ENCODE measurements at places on chromosomes 16 and 17. TPM values are rescaled to one million over a fixed set of nuclear protein-coding genes. Genes with fewer than 3 reads are reported as not detected.

Gene NUBP1
- 22.8 TPM for total RNA-seq

Gene PIPOX
- total RNA-seq = 8.8 TPM

Gene BCAS3
- total RNA-seq = 31.0 TPM

Gene MPP2
- total RNA-seq = 7.8 TPM

Gene CCDC144A
- 8.2 TPM for total RNA-seq

Gene DCAF7
- 70.6 TPM for total RNA-seq

Gene CA5A
- not detected for total RNA-seq

Gene TBC1D3I
- total RNA-seq = not detected

Gene CDH11
- 167 TPM for total RNA-seq

Gene JPH3
- total RNA-seq = 7.1 TPM

DNA sequence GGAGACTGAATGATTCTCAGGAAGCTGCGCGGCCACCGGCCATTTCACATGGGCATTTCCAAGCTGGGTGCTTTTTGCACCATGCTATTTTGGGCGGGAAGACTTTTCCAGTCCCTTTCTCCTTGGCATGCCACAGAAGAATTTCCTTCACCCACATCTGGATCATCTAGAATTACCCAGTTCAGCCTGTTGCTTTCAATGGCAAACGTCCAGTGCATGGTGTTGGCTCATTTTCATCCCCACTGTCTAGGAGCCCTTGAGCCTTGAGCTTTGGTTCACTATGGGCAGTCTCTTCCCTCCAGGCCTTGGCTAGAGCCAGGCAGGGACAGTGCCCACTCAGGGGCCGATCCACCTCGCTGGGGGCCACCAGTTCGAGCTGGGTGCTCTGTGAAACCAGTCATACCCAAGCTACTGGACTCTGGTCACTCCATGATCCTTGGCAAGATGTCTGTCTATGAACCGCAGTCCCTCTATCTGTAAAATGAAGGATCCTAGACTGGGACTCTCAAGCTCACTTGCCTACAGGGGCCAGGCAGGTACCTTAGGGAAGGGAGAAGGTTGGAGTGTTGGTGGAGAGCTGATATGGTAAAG lies 71.1 kb downstream of the CYLD start:
- DNase-seq = no peak

- no peak for DNase-seq
Measured at GRCh38 chr16:76748461-76749348, 442.3 kb upstream of the MON1B start.

DNA sequence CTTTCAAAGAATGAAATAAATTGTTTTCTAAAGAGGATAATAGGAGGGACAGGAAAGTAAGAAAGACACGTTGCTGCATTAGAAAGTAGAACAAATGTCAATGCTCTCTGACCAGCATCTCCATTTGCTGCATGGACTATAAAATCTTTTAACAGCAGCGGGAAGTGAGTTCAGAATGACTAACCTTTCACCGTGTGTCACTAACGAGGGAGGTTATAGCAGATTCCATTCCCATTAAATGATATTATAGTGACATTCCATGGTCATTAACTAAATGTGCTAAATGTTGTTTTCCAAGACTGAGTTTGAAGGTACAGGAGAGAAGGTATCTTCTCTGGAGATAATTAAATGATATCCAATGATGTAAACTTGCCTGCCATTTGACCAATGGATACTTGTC lies 127.1 kb upstream of the HS3ST3A1 start:
- no peak for DNase-seq

GRCh38 chr16:75761108-75761507 lies 34.8 kb upstream of the CPHXL start:
- no peak for DNase-seq

DNA sequence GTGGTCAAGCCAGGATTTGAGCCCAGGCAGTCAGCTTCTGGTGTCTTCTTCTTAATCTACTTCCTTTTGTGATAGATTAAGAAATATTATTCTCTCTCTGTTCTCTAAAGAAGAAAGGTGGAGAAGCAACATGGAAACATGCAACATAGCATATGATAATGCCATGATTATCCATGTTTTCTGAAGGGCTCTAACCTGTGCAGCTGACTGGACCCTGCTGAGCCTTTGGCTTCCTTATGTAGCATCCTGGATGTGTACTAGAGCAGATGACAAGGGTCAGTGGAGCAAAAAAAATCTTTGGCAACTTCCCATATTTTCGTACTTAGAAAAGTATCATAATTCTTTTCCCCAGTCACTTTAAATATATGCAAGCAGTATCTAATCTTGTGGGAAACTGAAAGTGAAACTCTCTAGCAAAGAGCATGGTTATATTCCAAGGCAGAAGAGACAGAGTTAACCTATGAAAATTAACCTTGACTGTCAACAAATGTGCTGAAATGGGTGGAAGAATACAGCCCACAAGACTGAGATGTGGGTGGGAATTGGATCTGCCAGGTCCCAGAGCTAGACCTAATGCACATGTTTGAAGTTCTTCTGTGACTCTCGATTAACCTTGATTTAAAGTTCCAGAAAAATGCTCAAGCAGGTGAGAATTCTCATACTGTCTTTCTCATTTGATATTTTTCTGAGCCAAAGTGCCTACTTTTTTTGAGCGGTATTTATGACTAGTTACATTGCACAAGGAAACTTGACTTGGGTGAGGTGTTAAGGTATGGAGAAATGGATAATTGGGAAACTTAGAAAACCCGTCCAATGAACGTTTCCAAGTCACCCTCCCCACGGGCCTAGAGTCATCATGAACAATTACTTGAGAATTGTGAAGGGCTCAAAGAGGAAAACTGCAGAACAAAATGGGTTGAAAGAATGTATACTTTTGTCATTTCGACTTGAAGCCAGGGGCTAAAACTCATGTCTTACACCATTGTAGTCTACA lies 248.6 kb downstream of the FTO start:
- no peak for DNase-seq

DNA sequence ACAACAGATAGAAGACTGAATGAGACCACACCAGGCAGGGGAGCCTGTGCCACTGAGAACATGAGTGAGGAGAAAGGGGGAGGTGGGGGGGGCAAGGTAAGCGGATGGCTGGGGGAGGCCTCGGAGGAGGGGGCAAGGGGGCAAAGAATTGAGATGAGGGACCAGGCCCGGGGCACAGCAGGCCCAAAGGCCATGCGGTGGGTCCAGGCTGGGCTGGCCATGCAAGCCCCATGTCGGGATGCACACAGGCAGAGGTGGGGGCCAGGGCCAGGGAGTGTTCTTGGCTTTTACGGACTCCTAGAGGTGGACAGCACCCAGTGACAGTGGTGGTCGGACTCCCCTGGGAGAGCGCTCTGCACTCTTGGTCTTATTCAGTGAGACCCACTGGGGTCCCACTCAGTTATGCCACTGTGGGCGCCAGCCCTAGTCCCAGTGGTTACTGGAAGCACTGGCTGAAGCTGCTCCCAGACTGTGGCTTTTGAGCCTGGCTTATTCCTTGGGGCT lies 4.8 kb upstream of the MTHFSD start:
- DNase-seq = no peak

DNA sequence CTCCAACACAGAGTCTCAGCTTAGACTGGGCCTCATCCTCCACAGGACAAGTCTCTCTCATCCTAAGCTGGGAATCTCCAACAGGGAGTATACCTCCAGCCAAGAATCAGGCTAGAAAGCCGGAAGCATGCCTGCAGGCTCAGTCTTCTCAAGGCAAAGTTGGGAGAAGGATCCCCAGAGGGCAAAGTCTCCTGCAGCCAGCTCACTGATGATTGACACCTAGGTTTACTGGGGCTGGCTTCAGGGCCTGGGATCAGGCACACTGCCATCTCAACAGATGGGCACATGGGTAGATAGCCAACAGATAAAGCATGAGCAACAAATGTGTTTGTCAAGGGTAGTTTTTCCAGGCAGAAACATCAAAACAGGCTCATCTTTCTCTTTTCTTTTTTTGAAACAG lies 56.1 kb upstream of the TOX3 start:
- DNase-seq = no peak

DNA sequence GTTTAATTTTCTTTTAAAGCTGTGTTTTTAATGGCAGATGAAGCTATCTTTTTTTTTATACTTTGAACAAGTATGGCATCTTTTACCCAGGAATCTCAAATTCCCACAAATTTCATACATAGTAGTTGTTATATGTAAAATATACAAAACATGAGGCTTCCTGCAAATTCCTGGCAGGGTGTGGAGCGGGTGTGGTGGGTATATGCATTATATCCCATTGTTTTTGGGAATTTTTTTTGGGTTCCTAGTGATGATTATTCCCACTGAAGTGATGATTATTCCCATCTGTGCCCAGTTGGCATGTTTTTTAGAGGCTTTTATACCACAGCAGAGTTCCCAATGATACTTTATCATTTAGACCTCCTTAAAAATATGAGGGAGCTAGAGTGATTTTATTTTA lies 320.4 kb downstream of the ZFHX3 start:
- no peak for DNase-seq

DNA sequence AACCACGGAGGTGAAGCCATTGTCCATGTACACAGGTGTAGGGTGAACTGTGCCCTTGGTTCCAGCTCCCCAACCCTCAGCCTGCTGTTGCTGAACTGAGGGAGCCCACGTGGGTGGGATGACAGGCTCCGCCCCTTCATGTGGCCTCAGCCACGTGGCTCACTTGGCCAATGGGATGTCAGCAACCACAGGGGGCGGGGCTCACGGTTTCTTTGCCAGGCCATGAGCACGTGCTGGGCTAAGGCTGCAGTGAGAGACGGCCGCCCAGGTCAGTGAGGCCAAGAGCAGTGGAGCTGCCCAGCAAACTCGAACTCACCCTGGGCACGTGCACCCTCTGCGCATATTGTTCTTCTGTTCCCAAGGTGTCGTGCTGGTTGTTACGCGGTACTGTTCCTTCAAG lies 282.6 kb downstream of the IRF8 start:
- no peak for DNase-seq

GRCh38 chr17:77831474-77832179 lies 126.9 kb upstream of the TNRC6C start:
- DNase-seq = peak; percentile 49

GRCh38 chr16:86604436-86605193 lies 26.3 kb downstream of the FOXL1 start:
- no peak for DNase-seq

GRCh38 chr17:55926276-55926990 lies 175.6 kb downstream of the PCTP start:
- no peak for DNase-seq

DNA sequence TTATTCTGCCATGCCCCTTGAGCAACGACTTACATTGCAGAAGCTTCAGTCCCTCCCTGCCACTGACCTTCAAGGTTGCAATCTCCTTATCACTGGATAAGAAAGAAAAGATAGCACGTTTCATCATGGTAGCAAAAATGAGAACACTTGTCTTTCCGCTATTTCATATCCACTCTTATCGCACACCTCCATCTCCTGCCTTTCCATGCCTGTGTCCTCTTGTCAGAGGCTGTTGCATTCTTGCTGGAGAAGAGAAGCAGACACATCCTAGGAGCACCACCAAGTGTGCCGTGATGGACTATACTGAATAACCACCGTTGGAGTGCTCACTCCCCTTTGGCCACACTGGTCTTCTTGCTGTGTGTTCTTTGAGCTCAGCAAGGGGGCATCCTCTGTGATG lies 230.6 kb upstream of the IRX3 start:
- DNase-seq = no peak

All from neural progenitor cell (in vitro differentiated cells).